ENCODE measurements at places on chromosomes 2 and 18.

DNA sequence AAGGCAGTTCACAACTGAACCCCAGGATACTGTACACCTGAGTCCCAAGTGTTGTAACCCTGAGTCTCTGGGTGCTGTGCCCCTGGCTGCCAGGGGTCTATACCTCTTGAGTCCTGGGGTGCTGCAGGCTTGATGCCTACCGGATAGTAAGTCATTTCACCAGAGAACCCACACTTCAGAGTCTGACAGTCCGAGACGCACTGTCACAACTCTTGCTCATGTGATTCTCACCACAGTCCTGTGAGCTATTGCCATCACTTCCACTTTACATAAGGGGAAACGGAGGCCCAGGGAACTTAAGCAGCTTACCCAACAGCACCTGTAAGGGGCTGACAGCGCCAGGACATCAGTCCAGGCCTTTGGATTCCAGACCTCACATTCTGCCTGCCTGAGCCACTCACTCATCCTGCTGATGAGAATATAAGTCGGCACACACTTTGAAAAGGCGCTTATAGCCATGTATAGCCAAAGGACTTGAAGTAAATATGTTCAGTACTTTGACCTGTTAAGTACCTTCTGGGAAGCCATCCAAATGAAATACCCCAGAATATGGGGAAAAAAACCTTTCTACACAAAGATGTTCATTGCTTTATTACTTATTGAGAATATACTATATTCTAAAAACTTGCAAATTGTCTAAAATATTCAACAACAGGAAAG is 180.7 kb upstream of the ID2 start:
- no peak for DNase-seq

- no peak for DNase-seq
Observed at GRCh38 chr2:113024764-113025163, 19.5 kb downstream of the IL36A start.

DNA sequence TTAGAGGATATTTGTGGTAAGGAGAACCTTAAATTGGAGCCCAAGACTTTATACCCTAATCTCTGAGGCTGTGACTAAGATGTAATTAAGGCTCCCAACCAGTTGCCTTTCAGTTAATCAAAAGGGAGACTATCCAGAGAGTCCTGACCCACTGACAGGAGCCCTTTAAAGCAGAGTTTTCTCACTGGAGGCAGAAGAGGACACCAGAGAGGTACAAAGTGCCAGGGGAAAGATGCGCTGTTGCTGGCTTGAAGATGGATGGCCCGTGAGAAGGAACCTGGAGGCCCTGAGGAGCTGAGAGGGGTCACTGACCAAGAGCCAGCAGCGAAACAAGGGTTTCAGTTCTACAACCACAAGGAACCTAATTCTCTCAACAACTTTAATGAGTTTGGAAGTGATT is 137.3 kb downstream of the TMEM131 start:
- DNase-seq: no peak

- no peak for DNase-seq
Observed at GRCh38 chr18:35508746-35509338, 11.1 kb upstream of the INO80C start.

DNA sequence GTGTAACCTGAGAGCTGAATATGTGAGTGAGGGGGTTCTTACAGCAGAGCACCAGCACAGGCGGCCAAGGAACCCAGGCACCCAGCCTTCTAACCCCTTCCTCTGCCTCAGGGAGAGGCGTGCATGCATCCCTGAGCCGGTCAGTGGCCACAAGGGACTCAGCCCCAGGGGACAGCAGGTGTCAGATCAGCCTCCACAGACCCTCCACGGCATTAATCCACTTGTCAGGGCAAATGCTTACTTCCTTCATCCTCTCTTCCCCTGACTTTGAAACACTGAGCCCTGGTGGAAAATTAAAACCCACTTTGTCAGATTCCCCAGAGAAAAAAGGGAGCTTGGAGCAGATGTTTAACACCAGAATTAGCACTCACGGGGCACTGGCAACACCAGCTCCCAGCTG is 60.5 kb upstream of the SMAD2 start:
- no peak for DNase-seq

- no peak for DNase-seq
Observed at GRCh38 chr2:198700319-198700718, 757.4 kb downstream of the SATB2 start.

DNA sequence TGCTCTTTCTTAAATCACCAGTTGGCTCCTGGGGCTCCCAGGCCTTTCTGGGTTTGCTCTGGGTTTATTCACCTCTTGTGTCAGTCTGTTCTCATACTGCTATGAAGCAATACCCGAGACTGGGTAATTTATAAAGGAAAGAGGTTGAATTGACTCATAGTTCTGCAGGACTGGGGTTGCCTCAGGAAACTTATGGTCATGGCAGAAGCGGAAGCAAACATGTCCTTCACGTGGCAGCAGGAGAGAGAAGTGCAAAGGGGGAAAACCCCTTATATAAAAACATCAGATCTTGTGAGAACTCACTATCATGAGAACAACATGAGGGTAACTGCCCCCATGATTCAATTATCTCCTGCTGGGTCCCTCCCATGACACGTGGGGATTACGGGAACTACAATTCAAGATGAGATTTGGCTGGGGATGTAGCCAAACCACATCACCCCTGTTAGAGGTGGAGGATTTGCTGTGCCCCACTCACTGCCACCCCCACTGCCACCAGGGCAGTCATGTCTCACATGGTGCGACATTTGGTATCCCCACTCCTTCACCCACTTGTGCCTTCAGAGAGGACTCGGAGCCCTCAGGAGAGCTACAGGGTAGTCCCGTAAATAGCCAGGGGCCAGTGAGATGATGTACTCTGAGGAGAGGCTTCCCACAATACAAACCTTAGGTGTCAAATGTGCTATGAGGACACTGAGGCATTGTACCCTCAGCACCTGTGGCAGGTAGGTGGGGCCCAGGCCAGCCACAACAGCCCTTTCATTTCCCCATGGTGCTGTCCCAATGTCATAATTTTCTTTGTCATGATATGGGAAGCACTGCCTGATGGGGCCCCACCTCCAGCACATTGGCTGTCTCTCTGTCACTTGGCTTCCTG is 35.7 kb downstream of the CDC42EP3 start:
- DNase-seq: no peak
